ENCODE measurements at places on chromosomes 3 and 15.

DNA sequence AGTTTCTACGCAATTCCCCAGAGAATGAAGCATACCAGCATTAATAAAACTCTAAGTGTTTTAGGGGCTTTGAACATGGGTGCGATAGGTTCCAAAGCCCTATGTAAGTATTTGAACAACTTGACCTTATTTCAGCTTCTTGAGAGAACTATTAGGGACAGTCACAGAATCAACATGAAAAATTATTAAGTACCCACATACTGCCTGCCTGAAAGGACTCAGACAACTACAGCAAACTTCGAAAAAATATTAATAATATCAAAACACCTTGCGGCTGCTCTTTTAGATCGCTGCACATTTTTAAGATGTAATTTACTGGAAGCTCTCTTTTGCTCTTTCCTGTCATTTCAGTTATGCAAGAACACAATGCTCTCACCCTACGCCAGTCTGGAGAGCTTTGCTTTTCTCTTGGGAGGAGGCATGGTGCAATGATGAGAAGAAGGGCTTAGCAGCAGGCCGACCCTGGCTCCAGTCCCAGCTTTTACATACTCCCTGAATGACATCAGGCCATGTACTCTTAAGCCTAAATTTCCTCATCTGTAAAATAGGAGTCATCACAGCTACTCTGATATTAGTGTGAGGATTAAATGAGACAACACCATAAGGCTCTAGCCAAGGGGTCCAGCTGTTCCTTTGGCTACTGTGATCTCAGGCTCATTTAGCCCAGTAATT lies 640.7 kb downstream of the FHIT start:
- DNase-seq, result no peak

DNA sequence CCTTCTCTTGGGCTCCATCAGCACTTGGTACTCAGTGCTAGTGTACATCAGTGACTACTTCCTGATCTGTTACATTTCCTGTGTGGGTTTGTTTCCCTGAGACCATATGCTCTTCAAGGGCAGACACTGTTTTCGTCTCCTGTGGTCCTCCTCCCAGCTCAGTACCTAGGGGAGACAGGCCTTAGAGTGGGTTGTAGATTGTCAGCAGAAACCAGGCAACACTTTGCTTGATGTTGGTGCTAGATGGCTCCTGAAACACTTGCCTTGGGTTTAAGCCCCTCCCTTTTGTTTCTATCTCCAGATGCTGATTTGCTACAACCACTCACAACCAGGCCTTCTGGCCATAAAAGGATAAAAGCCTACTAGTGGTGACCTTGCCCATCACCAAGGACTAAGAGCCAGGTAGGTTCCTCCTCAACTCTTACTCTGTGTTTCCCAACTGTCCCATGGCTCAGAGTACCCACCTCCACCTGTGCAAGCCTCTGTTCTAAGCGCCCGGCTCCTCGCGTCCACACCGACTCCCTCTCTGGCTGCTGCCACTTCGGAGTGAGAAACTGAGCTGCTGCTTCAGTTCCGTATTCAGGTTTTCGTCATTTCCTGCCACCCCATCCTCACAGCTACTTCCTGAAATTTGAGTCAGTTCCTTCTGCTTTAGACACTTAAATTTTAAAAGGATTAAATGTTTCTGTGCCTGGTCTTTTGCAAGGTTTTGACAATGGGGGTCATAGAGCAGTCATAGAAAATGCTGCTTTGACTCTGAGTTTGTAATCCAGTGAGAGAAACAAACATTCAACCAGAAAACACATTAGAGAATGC lies at the start of gene HCLS1:
TSS of gene HCLS1 (minus strand) at position 548 of the 816 bp plus-strand sequence. CDS start 2,556 bp downstream, outside the sequence.
- no peak for DNase-seq

DNA sequence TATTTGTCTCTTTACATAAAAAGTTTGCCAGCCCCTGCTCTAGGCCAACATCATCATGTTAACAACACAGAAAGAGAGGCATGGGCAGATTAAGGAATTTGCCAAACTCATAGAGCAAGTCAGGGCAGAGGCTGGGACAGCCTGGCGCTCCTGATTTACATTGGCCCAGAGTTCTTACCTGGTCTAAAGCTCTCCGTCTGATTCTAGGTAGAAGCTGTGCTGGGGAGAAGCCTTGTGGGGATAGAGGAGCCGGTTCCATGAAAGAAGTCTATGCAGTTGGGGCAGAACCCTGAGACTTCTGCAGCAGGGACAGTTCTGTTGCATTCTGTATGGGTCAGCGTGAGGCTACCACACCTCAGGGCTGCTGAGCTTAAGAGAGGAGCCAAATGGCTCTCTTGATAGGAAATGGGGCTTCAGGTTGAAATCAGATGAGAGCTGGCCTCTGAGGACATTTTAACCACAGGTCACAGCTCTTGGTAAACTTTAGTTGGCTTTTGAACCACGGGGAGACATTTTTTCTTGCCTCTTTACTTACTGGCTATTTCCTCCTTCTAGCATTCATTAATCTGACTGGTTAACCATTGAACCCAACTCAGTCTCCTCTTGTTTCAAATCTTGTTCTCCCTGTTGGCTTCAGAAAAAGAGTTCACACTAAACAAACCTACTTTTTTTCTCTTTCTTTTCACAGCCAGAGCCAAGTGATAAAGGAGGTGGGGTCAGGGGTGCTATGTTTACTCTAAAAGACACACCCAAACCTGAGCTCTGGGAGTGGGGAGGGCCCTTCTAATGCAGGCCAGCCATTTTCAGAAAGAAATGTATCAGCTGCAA lies 250.7 kb downstream of the OPA1 start:
- DNase-seq, result peak; percentile 74

DNA sequence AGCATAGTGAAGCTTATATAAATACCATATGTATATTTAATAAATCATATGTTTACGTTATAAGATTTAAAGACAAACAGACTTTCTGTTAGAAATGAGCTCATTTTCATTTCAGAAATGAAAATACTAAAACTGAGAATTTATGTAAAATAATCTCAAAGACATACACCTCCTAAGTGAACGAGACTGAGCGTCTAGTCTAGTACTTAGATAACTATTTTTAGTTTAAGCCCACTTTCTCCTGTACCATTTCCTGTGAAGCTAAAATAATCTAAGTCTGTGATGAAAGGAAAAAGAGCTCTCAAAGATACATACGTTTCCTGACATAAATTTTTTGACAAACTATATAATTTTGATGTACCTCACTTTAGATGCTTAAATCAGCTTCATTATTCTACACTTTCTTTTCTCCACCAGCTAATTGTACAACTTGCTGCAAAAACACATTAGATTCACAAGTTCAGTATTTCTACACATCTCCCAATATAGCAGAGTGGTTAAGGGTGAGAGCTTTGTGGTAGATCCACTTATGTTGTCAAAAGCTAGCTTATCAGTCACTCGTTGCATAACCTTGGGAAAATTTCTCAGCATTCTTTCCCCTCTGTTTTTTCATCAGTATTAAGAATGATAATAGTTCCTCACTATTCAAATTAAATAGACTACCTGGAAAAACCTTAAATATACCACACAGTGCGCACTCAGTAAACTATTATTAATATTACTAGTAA lies 703.0 kb downstream of the PLOD2 start:
- DNase-seq, result no peak

- DNase-seq, result no peak
These were observed 116.4 kb downstream of the OXSM start for GRCh38 chr3:25906132-25906906.

DNA sequence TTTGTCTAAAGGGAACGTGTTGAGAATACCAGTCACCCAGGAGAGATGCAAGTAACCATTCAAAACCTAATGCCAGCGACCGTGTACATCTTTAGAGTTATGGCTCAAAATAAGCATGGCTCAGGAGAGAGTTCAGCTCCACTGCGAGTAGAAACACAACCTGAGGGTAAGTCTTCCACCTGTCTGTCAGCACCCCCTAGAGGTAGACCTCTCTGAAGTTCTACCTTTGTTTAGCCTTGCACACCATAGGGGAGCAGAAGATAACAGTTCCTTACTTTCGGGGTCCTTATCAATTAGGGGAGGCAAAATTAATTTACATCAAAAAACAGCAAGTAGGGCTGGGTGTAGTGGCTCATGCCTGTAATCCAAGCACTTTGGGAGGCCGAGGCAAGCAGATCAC lies 124.4 kb downstream of the HCN4 start:
- DNase-seq, result peak; percentile 26

- no peak for DNase-seq
These were observed 424.9 kb upstream of the ALCAM start for GRCh38 chr3:104941785-104942184.

GRCh38 chr3:82509106-82509842 lies 747.8 kb upstream of the GBE1 start:
- no peak for DNase-seq

GRCh38 chr15:69435985-69436384 lies 16.6 kb upstream of the RPLP1 start:
- DNase-seq, result no peak

- peak; percentile 72 for DNase-seq
These were observed 100.2 kb downstream of the CGNL1 start for GRCh38 chr15:57476533-57476975.

- DNase-seq, result no peak
These were observed 910.6 kb downstream of the NTRK3 start for GRCh38 chr15:87345961-87346360.

- DNase-seq, result no peak
These were observed 2.9 kb upstream of the FYTTD1 start for GRCh38 chr3:197746801-197747237.

- no peak for DNase-seq
These were observed 104.1 kb upstream of the LPP start for GRCh38 chr3:188049606-188050530.

DNA sequence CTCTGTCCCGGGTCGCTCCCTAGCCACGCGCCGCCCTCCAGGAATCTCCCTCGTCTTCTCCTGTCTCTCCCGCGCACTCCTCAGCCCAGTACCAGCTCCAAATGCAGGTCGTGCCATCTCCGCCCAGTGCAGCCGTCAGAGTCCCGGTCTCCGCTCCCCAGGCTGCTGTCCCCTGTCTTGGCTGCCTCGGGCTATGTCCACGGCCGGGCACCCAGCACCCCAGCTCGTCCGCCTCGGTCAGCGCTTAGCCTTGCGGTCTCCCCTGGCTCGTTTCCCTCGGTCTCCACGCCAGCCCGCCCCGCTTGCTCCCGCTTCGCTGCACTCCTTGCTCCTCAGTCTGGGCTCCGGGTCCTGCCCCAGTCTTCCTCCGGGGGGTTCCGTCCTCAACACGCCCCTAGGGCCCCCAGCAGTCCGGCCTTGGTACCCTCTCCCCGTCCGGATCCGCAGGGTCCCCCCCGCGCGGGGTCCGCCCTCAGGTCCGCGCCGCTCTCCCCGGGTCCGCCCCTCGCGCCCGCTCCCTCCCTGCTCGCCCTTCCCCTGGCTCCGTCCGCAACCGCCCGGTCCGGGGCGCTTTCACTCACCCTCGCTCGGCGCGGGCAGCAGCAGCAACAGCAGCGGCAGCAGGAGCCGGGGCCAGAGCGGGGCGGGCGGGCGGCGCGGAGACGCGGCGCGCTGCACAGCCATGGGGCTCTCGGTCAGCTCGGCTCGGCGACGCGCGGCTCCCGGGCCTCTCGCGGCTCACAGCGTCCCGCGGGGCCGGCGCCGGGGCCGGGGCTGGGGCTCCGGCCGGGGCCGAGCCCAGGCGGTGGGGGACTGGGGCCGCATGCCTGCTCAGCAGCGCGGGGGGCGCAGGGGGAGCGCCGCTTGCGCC lies 462 bp downstream of the IGDCC3 start:
- DNase-seq, result no peak

DNA sequence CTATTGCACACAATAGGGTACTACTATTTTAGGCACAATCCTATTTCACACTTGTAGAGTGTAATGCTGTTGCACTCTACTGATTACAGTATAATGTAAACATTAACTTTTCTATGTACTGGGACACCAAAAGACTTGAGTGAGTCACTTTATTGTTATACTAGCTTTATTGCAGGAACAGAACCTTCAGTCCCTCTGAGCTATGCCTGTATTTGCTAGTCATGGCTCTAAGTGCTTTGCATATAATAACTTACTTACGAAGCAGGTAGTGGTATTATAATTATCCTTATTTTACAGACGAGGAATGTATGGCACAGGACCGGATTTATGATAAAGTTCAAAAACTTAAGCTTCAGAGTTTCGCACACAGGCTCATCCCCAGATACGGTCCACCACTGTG lies 106.6 kb upstream of the SLC6A6 start:
- peak; percentile 67 for DNase-seq

GRCh38 chr3:129535075-129535474 lies 6.6 kb downstream of the RHO start:
- no peak for DNase-seq

GRCh38 chr15:73740152-73741048 lies 12.8 kb downstream of the INSYN1 start:
- DNase-seq, result no peak

GRCh38 chr3:73072634-73073033 lies 11.2 kb downstream of the EBLN2 start:
- DNase-seq, result no peak

DNA sequence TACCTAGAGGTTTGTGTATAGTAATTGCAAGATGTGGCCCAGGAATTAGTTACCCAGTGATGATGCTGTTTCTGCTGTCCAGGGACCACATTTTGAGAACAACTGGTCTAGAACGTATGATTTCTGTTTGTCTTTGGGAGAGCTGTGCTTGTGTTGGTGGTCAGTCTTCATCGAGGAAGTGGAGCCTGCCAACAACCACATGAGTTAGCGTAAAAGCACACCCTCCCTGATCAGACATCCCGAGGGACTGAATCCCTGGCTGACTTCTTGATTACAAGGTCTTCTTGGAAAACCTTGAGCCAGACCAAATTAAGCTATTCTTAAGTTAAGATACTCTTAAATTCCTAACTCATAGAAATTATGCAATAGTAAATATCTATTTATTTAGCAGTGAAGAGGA lies 81.7 kb upstream of the ZPLD1 start:
- no peak for DNase-seq

- no peak for DNase-seq
These were observed 240.7 kb upstream of the UMPS start for GRCh38 chr3:124489506-124489905.

DNA sequence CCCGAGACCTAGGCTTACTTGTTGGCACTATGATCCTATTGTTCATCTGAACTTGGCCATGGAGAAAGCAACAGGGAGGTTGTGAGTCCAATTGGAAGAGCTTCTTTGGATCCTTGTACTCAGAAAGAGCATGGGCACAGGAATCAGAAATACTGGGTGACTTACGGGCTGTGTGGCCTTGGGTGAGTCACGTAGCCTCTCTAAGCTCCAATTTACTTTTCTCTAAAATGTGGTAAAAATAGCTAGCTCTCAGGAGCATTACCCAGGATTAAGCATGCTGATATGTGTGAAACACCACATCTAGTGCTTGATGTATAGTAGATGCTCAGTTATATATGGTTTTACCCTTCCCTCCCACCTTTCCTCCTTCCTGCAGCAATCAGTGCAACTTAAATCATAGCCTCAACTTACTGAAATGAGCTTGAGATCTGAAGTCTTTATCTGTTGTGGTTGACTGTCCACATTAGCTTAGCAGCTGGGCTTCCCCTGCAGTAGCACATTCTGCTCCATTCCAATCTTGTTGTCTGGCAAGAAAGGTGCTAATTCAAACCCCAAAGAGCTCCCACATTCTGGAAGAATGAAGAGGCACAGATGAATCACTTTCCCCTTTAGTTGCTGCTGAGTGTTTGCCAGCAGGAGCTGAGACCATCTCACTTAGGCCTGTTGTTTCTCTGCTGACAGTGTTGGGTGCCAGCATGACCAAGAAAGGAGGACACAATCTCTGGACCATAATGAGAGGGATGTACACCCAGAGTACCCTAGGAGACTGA lies 299.1 kb upstream of the TRIM42 start:
- no peak for DNase-seq

GRCh38 chr3:52297242-52298148 lies 9.9 kb downstream of the GLYCTK start:
- DNase-seq, result no peak
